Hepatic stellate cell (primary cell): ENCODE measurements at places on chromosomes 4 and X.

DNA sequence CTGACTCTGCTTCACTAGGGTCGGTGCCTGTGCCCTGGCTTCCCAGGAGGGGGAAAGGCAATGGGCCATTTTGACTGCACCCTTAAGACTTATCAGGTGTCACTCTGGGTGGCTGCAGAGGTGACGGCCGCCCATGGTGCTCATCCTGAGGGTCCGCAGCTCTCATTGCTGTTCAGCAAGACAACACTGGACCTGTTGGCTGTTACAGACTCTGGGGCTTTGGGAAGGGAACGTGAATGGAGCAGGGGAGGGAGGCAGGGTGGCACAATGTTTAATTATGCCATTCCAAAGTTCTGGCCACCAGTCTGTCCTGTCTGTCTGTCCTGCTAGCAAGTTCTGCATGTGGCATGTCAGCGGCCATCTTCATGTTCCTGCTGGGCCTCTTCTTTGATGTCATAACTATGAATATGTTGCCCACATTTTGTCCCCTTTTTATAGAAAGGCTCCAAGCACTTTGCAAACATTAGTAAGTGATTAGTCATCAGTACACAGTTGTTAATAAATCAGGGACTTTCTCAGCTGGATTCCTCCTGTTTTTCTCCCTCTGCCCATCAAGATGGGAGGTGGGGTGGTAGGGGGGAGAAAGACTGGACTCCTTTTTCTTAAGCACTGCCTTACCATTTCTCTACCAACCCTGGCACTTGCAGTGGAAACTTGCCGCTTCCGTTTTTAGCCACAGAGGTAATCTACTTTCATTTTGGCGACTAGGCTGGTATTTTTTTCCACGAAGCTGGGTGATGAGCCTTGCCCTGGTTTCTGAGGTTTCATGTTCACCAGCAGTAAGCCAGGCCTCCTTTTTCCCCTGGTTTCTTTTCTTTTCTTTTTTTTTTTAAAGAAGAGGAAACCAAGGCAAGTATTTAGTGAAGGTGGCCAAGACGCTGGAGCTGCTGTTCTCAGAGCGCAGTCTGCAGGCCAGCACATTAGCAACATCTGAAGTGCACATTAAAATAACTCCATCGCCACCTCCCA, 88.6 kb upstream of the TRIM2 start:
- peak; percentile 40 for DNase-seq

- DNase-seq: no peak
Measured at GRCh38 chr4:55498051-55498450, 48.7 kb downstream of the CLOCK start.

DNA sequence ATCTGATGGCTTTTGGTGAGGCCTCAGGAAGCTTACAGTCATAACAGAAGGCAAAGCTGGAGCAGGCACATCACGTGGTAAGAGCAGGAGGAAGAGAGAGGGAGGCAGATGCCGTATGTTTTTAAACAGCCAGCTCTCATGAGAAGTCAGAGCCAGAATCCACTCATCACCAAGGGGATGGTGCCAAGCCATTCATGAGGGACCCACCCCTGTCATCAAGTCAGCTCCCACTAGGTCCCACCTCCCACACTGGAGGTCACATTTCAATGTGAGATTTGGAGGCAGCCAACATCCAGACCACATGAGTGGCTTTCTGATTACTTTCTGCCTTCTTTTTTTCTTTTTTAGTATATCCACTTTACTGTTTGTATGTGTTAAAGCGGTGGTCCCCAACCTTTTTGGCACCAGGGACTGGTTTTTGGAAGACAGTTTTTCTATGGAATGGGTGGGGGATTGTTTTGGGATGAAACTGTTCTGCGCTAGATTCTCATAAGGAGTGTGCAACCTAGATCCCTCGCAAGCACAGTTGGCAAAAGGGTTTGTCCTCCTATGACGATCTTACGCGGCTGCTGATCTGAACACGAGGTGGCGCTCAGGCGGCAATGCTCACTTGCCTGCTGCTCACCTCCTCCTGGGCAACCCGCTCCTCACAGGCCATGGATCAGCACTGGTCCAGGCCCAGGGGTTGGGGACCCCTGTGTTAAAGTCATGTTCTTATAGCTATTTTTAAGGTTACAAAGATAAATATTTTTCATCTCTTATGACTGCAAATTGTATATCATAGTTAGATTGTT, 61.7 kb downstream of the SLIT2 start:
- DNase-seq: no peak

GRCh38 chr4:57042711-57043169, 64.0 kb downstream of the POLR2B start:
- no peak for DNase-seq

- DNase-seq: peak; percentile 9
Measured at GRCh38 chrX:14095702-14096101, 66.0 kb upstream of the GEMIN8 start.

DNA sequence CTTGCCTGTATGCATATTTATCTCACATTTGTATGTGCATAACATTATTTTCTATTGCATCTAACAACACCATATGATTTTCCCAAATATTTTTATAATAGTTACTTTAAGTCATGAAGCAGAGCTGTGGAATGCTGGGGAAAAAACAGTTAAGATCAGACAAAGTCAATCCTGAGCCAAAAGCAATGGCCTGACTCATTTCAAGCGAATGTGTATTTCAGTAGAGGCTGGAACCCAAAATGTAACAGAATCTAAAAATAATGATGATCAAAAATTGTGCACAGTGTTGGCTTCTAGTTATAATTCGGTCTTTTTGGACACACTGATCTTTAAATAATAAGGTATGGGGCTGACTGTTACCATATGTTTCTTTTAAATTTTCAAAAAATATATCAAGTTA, 516.2 kb upstream of the ADGRL3 start:
- DNase-seq: peak; percentile 21

DNA sequence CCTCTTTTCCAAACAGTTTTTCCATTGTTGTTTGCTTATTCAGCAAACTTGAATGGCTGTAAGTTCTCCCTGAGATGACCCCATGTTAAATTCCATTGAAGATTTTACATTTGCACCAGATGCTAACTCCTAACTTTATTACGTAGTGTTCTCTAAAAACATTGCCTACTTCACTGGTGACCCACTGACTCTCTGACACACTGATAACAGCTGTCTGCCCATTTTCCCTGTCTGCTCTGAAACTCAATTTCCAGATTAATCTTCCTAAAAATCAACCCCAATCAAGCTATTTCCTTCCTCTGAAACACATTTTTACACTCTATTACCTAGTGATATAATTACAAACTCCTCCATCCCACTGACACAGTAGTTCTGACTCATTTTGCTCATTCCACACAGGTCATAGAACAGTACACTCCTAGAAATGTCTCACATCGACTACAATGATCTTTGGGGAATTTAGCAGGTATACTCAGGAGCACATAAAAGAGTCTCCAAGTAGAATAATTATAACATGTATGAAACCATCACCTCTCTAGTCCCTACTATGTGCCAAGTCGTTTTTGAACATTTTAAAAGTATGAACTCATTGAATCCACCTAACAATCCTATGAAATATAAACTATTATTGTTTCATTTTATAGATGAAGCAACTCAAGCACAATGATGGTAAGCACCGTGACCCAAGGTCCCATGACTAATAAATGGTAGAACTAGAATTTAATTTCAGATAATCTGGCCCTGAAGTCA, 210.9 kb downstream of the SLIT2 start:
- no peak for DNase-seq

DNA sequence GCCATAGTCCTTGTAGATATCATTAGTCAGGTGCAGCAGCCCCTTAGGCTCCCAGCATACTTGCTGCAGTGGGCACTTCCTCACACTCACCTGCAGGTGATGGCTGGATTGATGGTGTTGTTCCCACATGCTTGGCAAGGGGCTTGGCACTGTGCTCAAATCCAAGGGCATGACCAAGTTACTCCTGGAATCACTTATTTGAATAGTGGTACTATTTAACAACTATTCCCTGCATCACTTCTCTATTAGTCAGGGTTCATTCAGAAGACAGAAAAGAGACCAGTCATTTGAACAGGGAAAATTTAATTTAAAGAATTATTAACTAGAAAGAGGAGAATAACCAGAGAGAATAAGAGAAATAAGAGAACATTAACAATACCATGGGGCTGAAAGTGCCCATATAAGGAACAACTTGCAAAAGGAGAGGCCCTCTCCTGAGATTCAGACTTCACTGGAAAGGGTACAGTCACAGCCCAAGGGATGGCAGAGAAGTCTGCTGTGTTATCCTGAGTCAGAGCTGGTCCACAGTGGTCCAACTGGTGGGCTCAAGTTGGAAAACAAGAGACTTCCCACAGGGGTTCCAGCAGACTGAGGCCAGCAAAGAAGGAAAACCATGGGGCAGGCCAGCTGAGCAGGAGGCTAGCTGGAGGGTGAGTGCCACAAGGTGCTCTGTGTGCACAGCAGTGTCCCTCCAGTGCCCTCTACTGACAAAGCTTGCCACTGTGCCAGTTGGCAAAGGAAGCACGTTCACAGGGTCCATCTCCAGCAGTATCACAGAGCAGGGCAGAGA, 9.8 kb downstream of the SPP1 start:
- DNase-seq: peak; percentile 26

DNA sequence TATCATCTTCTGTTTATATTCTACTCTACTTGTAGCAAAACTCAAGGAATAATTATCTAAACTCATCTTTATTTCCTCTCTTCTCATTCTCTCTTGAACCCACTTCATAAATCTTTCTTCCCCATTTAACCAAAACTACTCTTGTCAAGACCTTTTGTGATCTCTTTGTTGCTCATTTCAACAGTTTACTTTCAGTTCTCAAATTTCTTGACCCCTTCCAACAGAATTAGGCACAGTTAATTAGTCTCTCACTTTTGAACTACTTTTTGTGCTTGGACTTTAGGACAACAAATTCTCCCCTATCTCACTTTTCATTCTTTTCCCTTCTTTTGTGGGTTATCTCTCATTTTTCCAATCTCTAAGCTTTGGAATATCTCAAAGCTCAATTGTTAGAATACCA, 27.4 kb upstream of the CAMK2D start:
- no peak for DNase-seq

GRCh38 chrX:33721927-33722326, 410.2 kb downstream of the FAM47A start:
- no peak for DNase-seq

GRCh38 chrX:16445166-16445752, 204.7 kb upstream of the S100G start:
- no peak for DNase-seq

DNA sequence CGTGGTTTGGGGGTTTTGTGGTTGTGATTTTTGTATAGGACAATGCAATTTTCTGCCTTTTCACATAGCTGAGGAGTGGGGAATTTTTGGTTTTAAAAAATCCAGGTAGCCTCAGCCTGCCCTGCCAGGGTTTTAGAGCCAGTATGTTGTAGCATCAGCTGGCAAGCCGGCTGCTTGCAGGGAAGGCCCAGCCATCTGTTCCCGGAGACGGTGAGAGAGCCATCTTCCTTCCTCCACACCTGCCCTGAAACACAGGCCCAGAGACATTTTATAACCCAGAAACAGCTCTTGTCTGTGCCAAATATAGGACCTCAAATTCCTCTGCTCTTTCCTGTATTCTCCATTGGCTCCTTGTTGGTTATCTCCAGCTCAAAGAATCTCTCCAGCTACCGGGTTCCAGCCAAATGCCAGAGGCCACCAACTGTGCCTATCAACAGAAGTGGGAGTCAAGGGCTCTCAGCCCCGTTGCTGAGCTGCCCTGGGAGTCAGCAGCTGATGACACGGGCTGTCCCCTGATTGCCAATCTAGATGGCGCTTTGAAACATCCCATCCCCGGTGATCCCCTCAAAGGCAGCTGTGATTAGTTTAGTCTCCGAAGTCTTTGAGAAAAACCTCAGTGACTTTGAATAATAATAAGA, 595.2 kb downstream of the MID1IP1 start:
- DNase-seq: no peak

- no peak for DNase-seq
Measured at GRCh38 chr4:124343661-124344171, 368.8 kb downstream of the ANKRD50 start.

DNA sequence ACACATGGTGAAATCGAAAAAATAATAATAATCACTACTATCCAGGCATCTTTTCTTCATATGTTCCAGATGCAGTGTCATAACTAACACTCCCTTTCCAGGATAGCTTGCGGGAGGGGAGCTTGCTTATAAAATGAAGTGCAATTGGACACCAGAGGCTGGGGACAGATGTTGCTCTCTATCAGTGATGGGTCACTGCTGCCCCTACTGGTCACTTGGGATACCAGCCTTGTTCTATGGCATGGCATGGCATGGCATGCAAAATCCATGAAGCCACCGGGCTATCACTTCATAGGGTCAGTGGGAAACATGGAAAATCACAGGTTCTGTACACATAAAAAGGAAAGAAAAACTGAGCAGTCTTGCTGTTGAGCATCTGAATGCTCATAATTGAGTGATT, 168.1 kb downstream of the GLRA2 start:
- DNase-seq: peak; percentile 9

GRCh38 chrX:136021903-136022302, 36.7 kb downstream of the SLC9A6 start:
- no peak for DNase-seq

GRCh38 chr4:44777115-44777514, 50.8 kb upstream of the GNPDA2 start:
- no peak for DNase-seq

DNA sequence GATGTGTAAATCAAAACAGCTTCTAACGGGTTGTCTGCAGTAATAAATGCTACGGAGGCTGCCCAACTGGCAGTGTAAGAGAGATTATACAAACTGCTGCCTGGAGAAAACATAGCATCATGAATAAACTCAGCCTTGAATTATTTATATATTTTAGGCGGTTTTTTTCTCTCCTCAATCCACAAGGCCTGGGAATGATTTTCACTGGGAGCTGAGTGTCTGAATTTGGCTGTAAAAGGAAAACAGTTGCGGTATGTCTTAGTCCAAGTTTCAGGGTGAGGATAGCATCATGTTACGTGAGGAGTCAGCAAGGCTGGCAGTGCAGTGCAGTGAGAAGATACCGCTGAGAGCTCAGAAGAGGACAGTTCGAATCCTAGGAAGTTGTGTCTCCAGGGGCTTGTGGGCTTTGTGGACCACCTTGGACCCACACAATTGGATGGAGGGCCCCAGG, 291.5 kb upstream of the BOD1L1 start:
- DNase-seq: no peak

DNA sequence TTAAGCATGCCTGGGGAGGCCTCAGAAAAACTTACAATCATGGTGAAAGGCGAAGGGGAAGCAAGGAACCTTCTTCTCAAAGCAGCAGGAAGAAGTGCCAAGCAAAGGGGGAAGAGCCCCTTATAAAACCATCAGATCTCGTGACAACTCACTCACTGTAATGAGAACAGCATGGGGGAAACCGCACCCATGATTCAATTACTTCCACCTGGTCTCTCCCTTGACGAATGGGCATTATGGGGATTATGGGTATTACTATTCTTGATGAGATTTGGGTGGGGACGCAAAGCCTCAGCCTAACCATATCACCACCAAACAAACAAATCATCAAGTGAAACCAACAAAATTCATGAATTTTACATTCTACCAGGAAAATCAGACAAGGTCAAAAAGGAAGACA, 76.7 kb upstream of the TAB3 start:
- no peak for DNase-seq

DNA sequence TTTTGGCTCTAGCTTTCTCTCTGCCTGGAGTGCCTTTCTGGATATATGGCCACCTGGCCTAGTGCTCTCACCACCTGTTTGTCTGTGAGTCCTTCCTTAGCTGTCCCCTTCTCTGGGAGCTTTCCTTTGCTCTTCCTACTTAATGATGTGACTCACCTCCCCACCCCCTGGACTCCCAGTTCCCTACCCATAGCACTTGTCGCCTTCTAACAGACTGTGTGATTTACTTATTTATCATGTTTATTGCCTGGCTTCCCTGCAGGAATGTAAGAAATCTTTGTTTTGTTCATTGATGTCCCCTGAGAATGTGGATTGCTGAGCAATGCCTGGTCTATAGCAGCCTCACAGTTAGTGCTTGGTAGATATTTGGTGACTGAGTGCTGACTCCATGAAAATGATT, 18.9 kb downstream of the ADD1 start:
- DNase-seq: no peak
